HT1080 (cell line): ENCODE measurements at places on chromosomes 5 and 9. TPM values are rescaled to one million over a fixed set of nuclear protein-coding genes. Genes with fewer than 3 reads are reported as not detected.
A peak's percentile ranks its signal among the peaks of the same experiment; 100 is the strongest.

- peak; percentile 87 for DNase-seq
These were observed 32.6 kb upstream of the ANXA1 start for GRCh38 chr9:73118898-73119554.

DNA sequence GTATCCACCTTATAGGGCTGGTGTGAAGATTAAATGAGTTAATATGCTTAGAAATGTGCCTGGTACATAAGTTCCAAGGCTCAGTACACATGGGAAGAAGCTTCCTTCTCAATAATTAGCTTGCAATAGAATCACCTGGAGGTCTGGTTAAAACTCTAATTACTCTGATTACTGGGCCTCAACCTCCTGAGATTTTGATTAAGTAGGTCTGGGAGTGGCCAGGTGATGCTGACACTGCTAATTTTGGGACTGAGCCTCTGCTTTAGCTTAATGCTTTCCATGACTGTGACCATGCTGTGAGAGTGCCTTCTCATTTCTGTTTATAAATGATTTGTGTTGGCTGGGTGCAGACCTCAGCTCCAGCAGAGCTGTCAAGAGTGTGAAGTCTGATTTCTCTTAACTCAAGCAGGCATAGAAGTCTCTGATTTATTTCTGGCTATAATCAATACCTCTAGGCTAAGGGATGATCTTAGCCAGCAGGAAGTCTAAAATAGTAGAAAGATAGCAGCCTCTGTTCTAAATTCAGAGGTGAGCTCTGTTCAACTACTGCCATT lies 85.3 kb upstream of the ZNF608 start:
- DNase-seq = no peak

DNA sequence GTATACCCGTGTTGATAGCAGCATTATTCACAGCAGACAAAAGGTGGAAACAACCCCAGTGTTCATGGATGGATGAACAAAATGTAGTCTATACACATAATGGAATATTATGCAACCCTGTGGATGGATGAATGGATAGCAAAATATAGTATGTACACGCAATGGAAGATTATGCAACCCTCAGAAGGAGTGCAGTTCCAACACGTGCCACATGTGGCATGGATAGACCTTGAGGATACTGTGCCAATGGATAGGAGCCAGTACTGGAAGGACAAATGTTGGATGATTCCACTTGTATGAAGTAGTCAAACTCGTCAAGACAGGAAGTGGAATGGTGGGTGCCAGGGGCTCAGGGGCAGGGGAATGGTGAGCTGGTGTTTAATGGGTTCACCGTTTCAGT lies 44.9 kb downstream of the PLEKHG4B start:
- peak; percentile 32 for DNase-seq

DNA sequence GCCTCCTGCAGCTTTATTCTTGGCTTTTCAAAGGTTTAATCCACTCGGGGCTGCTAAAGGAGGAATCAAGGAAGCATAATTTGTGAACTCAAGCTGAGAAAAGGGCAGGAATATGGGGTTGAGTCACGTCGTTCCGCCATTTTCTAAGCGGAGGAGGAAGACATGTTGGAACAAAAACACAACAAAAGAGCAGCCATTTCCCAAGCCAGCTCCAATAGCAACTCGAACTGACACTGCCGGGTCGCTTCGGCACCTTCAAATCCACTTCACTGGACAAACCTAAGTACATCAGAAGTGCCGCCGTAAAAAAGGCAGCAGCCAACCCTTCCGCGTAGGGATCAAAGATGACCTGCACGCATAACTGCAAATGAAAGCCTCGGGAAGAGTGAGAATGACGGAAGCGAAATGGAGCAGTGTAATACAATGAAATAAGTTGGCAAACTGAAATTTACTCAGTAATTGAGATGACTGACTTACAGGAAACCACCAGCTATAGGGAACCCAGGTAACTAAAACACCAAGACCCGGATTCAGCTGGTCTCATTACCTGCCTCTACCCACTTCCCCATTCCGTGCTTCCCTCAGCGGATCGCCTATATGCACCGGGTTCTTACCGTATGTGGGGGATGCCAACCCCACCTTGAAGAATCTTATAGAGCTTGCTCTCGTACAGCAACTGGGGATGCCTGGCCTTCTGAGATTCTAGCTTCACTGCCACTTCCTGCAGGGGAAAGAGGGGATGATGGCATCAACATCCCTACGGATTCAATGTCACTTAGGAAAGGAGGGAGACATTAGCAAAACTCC lies 1.6 kb downstream of the CSNK1A1 start:
- peak; percentile 62 for DNase-seq

DNA sequence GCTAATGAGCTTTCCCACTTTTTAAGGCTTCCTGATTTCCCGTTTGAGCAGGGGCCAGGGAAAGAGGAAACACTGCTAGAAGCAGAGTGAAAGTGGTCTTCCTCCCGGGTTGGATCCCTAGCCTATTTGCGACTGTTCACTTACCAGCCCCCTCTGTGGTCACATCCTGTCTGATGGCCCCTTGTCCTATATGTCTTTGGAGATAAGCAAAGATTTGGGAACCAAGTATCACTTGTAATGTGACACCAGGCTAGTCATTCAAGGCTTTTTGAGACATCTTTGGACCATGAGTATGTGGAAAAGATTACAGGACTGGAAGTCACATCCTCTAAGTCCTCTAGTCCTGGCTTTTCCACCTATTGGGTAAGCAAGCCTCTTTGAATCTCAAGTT lies 6.1 kb downstream of the DNAJB5 start:
- DNase-seq = no peak

GRCh38 chr5:151156507-151157420 lies 815 bp downstream of the ANXA6 start:
- DNase-seq = peak; percentile 23

DNA sequence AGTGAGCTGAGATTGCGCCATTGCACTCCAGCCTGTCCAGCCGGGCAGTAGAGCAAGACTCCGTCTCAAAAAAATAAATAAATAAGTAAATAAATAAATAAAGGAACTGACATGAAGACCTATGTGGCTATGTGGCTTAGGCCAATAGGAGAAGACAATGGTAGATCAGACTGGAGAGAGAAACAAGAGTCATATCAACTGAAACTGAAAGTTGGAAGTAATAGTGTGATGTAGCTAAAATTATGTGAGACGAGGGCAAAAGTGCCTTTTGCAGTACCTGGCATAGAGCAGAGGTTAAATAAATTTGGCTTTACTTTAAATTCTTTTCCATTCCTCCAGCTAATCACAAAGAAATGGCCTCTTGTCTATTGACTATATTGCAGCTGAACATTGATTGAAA lies 7.3 kb downstream of the FBP2 start:
- no peak for DNase-seq

GRCh38 chr5:10064546-10065195 lies 185.0 kb downstream of the ATPSCKMT start:
- no peak for DNase-seq

DNA sequence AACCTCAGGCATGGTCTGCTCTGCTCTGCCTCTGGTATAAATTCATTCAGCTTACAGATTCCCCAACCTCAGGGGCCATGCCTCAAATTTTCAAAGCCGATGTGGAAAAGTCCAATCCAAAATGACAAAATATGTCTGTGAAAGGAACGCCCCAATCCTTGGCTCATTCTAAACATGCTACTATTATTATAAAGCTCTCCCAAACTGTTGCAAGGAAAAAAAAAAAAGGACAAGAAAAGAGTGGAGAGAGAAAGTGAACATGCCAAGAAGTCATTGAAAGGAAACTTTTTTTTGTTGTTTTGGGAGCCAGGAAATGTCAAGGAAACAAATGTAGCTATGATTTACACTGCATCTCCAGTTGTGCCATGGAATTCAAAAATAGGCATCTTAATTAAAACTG lies 3.8 kb downstream of the COL23A1 start:
- no peak for DNase-seq

DNA sequence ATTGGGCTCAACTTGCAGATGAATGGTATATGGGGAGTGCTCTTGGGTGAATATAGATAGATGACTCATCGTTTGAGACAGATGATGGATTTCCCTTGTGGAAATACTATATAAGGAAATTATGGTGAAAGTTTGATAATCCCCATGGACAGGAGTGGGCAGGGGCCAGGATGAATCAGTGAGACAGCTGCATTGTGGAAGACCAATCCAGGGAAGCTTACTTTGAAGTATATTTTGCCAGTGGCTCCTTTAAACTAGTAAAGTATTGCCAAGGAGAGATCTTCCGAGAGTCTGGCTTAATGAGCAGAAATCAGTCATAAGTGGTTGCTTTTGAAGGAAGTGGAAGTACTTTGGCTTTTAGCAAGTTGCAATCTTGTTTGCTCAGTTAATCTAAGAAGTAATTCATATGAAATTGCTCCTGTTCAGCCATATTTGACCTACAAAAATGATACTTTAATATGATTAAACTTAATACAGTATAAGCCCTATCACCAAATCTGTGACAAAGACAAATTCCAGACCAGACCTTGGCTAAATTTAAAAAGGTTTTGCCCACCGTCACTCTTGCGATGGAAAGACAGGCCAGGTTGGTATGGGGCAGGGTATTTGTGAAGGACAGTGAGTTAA lies 9.3 kb upstream of the TNC start:
- DNase-seq = peak; percentile 86

The KIF27 gene
- total RNA-seq = 0.87 and 1.4 TPM in 2 replicates
